Regular cardiac myocyte (primary cell): ENCODE measurements at places on chromosomes 1 and 21. TPM values are rescaled to one million over a fixed set of nuclear protein-coding genes. Genes with fewer than 3 reads are reported as not detected.

Gene CNKSR1
- 0.19 and 0.85 TPM in 2 replicates for total RNA-seq

Gene GJA9
- not detected in 2 replicates for total RNA-seq

Gene NUDT4B
- total RNA-seq, result 7.3 and 29.7 TPM in 2 replicates

Gene WNT2B
- total RNA-seq, result 1.5 and 3.4 TPM in 2 replicates

Gene PADI1
- total RNA-seq, result under 0.01 and 0.28 TPM in 2 replicates

Gene RCAN1
- total RNA-seq, result 174 and 809 TPM in 2 replicates

Gene CTSS
- 3.3 and 12.4 TPM in 2 replicates for total RNA-seq

Gene VASH2
- 0.28 TPM in 1 of 2 replicates, not detected in the other for total RNA-seq

Gene C1orf159
- total RNA-seq, result 4.4 and 5.4 TPM in 2 replicates

Gene FHAD1
- 0.19 and 1.1 TPM in 2 replicates for total RNA-seq

Gene HSPA6
- total RNA-seq, result 0.96 and 2.3 TPM in 2 replicates

Gene RAB7B
- total RNA-seq, result 3.1 and 3.7 TPM in 2 replicates

Gene FCRL1
- not detected in 2 replicates for total RNA-seq

Gene SLC30A2
- total RNA-seq, result not detected in 2 replicates

Gene GUCA2B
- total RNA-seq, result not detected in 2 replicates
